ENCODE measurements at places on chromosomes 13 and 19.

- no peak for DNase-seq
These were observed 161.4 kb downstream of the EFNB2 start for GRCh38 chr13:106373989-106374572.

GRCh38 chr19:37979547-37980082 lies 72.6 kb downstream of the SIPA1L3 start:
- no peak for DNase-seq

GRCh38 chr19:47221890-47222289 lies 9.1 kb downstream of the BBC3 start:
- no peak for DNase-seq

GRCh38 chr19:8686549-8686948 lies 12.0 kb downstream of the ACTL9 start:
- no peak for DNase-seq
